ENCODE measurements at places on chromosomes 6 and 20.

DNA sequence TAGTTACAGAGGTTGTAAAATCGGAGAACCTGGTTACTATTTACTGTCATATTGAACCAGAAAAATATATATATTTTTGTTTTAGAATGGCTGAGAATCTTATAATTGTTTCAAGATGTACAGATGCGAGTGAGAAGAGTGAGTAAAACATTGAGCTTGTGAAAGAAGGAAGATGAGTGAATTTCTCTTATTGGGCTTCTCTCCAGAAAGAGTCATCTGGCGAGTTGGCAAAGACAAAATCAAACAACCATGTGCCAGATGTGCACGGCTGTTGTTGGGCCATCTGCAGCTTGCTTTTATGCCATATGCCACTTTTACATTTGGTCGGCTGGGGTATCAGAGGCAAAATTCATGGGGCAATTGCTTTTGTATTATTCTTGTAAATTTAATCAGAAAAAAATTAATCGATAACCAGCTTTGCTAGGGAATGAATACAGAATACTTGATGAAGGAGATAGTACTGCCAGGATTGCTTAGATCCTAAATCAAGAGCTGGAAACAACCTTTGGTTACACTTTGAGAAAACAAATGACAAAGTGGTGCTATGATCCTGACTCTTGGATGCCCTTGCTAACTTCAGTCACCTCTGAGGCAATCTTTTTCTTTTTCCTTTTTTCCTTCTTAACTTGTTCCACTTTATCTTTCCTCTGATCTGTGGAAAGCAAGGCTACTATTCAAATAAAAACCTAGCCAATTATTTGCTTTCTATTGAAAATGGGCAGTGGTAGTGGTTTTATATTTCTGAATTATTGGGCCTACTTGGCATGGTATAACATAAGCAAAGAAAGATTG lies 97.1 kb upstream of the GRIK2 start:
- H3K36me3 ChIP-seq, result no peaks in the 10 kb centered on the region
- H3K4me3 ChIP-seq, result no peak overlapping the region
- H3K27ac ChIP-seq, result no peak overlapping the region
- no peaks in the 10 kb centered on the region for H3K27me3 ChIP-seq

GRCh38 chr6:70411542-70412251 lies 1.6 kb upstream of the FAM135A start:
- H3K27ac ChIP-seq, result no peak overlapping the region
- peaks cover 28% of the 10 kb centered on the region for H3K4me1 ChIP-seq
- no peaks in the 10 kb centered on the region for H3K27me3 ChIP-seq
- H3K4me3 ChIP-seq, result peak overlapping the region; percentile 92
- peaks cover 3% of the 10 kb centered on the region for H3K36me3 ChIP-seq

DNA sequence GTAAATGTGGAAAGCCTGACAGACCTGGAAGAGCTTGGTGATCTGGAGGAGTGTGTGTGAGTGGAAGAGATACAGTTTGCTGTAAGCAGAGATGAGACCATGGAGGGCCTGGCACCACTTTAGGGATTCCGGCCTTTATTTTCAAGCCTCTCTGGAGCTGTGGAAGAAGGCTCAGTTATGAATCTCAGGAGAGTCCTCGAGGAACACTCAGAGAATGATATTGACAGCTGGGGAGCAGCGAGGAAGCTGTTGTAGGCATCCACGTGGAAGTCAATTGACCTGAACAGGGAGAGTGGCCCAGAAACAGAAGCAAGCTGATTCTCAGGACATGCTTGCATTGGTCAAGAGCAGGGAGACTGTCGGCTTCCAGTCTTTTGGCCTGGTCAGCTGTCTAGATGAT lies 108.4 kb upstream of the FOXQ1 start:
- peaks cover 32% of the 10 kb centered on the region for H3K27me3 ChIP-seq
- H3K4me3 ChIP-seq, result no peak overlapping the region
- no peaks in the 10 kb centered on the region for H3K36me3 ChIP-seq
- DNase-seq, result no peak
- no peak overlapping the region for H3K27ac ChIP-seq

DNA sequence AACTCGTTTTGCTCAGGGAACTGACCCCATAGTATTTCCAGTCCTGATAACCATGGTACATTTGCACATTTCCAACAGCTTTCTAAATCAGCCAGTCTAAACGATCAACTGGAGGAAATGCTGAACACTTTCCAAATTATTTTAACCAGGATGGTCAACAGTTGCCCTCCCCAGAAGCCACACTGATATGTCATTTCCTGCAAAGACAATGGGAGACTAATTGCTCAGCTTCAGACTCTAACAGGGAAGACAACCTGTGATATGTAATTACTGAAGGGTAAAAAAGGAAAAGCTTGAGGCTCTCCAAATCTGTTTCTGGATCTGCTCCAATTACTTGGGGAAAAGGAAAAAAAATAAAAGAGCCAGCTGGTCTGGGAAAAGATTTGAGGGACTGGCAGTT lies 88.8 kb downstream of the FYN start:
- no peak for DNase-seq
- H3K4me1 ChIP-seq, result peaks cover 17% of the 10 kb centered on the region
- no peak overlapping the region for H3K27ac ChIP-seq
- H3K36me3 ChIP-seq, result peaks cover 17% of the 10 kb centered on the region
- no peak overlapping the region for H3K4me3 ChIP-seq

DNA sequence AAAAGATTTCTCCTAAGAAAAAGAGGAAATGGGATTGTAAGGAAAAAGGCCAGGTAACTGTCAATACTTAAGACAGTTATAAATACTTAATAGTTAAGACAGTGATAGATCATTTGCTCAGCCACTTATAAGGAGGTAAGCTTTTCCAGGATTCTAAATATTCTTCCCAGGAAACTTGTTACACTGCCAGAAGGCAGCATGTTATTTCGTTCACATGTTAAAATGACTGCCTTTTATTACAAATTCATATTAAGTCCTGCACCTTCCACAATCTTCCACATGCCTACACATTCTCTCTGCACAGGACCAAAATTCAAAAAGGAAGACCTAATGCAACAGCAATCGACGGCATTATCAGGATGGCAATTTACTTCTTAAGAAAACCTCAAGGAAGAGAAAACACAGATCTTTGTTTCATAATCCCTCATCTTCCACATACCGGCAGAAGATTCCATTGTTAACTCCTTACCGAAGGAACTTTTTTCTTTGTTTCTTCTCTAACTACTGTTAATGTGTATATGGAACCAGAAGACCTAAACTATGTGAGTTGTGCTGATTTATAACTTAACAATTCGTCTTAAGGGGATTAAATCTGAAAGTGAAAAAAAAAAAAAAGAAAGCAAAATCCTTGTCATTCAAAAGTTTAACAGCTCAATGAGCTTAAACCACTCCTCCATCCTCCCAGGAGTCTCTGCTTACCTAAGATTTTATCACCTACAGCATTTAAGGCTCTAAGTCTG lies 799 bp downstream of the TAAR2 start:
- no peak overlapping the region for H3K4me3 ChIP-seq
- no peaks in the 10 kb centered on the region for H3K36me3 ChIP-seq
- DNase-seq, result no peak
- H3K4me1 ChIP-seq, result no peaks in the 10 kb centered on the region
- peaks cover 27% of the 10 kb centered on the region for H3K27me3 ChIP-seq

DNA sequence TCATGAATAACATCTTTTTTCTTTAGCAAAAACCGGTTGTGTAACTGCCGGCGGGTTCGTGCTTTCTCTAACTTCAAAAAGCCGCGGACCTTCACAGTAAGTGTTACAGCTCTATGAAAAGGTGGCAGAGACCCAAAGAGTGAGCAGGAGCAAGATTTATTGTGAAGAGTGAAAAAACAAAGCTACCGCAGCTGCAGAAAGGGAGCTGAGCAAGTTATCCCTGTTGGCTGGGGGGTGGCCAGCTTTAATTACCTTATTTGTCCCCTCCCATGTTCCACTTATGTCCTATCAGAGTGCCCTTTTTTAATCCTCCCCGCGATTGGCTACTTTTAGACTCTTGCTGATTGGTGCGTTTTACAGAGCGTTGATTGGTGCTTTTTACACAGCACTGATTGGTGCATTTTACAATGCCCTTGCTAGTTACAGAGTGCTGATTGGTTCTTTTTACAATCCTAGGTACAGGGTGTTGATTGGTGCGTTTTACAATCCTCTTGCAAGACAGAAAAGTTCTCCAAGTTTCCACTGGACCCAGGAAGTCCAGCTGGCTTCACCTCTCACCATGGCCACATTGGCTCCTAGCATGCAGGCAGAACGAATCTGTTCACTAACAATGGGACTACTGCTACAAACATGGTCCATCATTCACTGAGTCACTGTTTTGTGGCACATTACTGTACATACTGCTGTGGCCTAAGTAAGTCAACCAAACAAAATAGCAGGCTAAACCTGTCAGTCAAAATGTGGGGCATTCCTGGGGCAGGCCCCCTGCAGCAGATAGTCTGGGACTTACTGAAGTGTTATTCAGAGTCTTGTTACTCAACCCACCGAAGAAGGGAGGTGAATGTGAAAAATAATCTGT lies 52.8 kb downstream of the MYLIP start:
- H3K4me3 ChIP-seq, result no peak overlapping the region
- H3K27ac ChIP-seq, result no peak overlapping the region
- no peaks in the 10 kb centered on the region for H3K36me3 ChIP-seq
- peaks cover 22% of the 10 kb centered on the region for H3K4me1 ChIP-seq
- peaks cover 1% of the 10 kb centered on the region for H3K27me3 ChIP-seq

DNA sequence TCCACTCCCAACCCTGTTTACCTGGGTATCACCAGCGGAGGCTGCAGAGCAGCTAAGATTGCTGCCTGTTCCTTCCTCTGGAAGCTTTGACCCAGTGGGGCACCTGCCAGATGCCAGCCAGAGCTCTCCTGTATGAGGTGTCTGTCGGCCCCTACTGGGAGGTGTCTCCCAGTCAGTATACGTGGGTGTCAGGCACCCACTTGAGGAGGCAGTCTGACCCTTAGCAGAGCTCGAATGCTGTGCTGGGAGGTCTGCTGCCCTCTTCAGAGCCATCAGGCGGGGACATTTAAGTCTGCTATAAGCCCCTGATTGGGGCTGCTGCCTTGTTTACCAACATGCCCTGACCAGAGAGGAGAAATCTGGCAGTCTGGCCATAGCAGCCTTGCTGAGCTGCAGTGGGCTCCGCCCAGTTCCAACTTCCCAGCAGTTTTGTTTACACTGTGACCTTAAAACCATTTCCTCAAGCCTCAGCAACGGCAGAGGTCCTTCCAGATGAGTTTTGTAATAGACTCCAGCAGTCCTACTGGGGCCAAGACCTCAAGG lies 2.8 kb downstream of the RAET1E start:
- H3K4me3 ChIP-seq, result no peak overlapping the region
- no peaks in the 10 kb centered on the region for H3K36me3 ChIP-seq

- H3K27me3 ChIP-seq, result no peaks in the 10 kb centered on the region
- peak; percentile 46 for DNase-seq
- peaks cover 12% of the 10 kb centered on the region for H3K4me1 ChIP-seq
- no peak overlapping the region for H3K27ac ChIP-seq
- peaks cover 11% of the 10 kb centered on the region for H3K36me3 ChIP-seq
Measured at GRCh38 chr6:27894839-27895762, 17.1 kb downstream of the OR2B2 start.

DNA sequence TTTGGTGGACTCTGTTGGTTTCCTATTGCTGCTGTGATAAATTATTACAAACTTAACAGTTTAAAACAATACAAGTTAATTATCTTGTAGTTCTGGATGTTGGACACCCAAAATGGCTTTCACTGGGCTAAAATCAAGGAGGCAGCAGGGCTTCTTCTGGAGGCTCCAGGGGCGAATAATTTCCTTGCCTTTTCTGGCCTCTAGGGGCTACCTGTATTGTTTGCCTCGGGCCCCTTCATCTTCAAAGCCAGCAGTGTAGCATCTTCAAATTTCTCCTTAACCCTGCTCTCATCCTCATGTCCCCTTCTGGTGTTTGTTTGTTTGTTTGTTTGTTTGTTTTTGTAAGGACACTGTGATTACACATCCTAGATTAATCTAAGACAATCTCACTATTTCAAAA lies 60.5 kb upstream of the ANKEF1 start:
- H3K4me3 ChIP-seq, result no peak overlapping the region
- H3K36me3 ChIP-seq, result no peaks in the 10 kb centered on the region
- peaks cover 19% of the 10 kb centered on the region for H3K27me3 ChIP-seq
- no peaks in the 10 kb centered on the region for H3K4me1 ChIP-seq

GRCh38 chr20:24955045-24955444 lies 6.0 kb downstream of the CST7 start:
- H3K27me3 ChIP-seq, result peaks cover 12% of the 10 kb centered on the region
- H3K4me3 ChIP-seq, result peak overlapping the region; percentile 57
- peak; percentile 71 for DNase-seq
- H3K36me3 ChIP-seq, result peaks cover 44% of the 10 kb centered on the region
- H3K27ac ChIP-seq, result peak overlapping the region; percentile 91

- DNase-seq, result no peak
- H3K4me3 ChIP-seq, result no peak overlapping the region
- peaks cover 30% of the 10 kb centered on the region for H3K4me1 ChIP-seq
- no peak overlapping the region for H3K27ac ChIP-seq
Measured at GRCh38 chr6:136728033-136728939, 64.0 kb downstream of the MAP3K5 start.

DNA sequence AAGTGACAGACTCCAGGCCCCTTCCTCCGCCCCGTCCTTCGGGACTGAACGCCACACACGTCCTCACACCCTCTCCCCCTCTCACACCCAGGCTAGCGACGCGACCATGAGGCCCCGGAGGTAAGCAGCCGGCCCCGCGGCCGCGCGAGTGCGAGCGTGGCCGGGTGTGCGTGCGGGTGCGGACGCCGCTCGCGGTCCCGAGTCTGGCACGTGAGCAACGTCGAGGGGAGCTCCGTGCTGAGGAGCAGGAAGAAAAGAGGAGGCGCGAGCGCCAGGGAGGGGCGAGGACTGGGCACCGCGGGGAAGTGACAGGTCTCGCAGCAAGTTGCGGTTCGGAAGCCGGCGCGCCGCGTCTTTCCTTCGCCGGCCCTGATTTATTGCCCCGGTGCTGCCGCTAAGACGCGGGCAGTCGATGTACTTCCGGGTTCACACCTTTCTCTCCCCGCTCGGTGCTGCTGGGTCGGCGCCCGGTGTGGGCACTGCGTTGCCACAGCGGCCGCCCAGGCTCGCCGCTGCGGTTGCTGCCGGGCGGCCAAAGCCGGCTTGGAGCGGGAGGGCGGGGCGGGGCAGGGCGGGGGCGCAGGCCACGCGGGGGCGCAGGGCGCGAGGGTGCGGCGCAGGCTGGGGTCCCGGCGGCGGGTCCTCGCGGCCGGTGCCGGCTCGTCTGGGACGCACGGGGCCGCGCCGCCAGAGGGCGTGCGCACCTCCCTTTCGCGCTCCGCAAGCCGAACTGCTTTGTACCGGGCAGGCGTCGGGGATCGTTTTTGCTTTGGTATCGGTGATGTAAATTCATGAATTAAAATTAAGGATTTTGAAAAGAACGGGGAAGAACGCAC lies 15.8 kb upstream of the LIN28B start:
- no peaks in the 10 kb centered on the region for H3K4me1 ChIP-seq
- peaks cover 25% of the 10 kb centered on the region for H3K27me3 ChIP-seq
- peaks cover 4% of the 10 kb centered on the region for H3K36me3 ChIP-seq
- peak overlapping the region; percentile 75 for H3K4me3 ChIP-seq
- peak; percentile 13 for DNase-seq

Data from stimulated activated naive B cell treated with anti-CD40 and anti-IgM and Interleukin-4, amounts not matched to agents 10 μg/mL and 1 μg/mL and 100 μg/mL, for 72 hours (primary cell).